Fibroblast of pulmonary artery (primary cell): ENCODE measurements at places on chromosomes 13 and 19.
A peak's percentile ranks its signal among the peaks of the same experiment; 100 is the strongest.

GRCh38 chr19:5356428-5356827, 15.8 kb upstream of the PTPRS start:
- DNase-seq, result peak; percentile 11

DNA sequence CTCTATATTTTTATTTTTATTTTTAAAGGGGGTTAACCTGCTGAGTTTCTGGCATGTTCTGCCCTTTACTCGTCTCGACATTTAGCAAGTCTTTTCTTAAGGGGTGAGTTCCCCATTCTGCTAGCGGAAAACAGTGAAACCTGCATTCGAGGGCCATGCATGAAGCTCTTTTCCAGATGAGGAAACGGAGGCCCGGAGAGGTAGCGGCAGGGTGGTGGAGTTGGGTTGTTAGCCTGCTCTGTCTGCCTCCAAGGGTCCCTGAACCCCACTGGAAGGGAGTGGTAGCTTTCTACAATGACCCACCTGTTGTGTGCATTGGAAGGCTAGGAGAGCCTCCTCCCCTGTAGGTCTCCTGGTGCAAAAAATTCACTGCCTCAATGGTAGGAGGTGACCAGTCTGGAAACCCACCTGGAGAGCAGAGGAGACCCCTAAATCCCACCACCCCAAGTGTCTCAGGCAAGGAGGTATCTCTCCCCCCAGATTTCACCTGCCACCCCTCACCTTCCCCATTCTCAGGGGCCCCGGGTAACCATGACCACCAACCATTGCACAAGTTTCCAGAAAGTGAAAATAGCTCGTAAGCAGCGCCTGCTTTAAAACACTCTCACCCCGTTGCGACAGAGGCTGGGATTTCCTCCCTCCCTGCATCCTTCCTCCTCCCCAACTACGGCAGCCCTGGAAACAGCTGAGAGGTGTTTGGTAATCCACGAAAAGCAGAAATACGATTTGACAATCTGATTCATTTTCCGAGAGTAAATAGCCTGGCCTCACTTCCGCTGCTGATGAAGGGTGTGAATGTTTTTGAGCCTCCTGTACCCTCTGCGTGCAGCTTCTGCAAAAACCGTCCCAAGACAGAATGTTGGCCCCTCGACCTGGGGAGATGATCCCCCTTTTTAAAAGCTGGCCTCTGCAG, 3.5 kb downstream of the KLF2 start:
- DNase-seq, result peak; percentile 94

DNA sequence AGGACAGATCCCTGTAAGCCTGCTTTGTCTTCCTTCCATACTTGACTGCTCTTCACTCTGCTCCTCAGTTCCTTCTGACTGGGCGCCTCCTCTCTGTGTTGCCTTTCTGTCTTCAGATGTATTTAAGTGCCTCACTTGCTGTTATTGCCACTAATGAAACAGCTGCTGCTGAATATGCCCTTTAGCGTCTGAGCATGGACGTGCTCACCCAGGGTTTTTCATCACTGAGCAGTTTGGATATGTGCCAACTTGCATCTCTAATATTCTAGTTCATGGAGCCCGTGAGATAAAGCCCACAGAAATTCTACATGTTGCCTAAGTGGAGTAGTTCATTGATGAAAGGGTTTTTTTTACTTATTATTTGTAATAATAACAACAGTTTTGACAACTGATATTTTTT, 198.2 kb downstream of the MYO16 start:
- no peak for DNase-seq

GRCh38 chr13:26929971-26930730, 169.6 kb upstream of the GPR12 start:
- peak; percentile 71 for DNase-seq

GRCh38 chr19:30540761-30541160, 168.6 kb downstream of the ZNF536 start:
- DNase-seq, result no peak

- DNase-seq, result peak; percentile 100
Observed at GRCh38 chr19:17075035-17075863, at the start of the genes HAUS8 and MYO9B. Gene HAUS8 (minus strand): TSS chr19:17075452. CDS start chr19:17075422, 30 bp downstream. Gene MYO9B (plus strand): TSS chr19:17075777. CDS start chr19:17101718, 25,941 bp downstream.

DNA sequence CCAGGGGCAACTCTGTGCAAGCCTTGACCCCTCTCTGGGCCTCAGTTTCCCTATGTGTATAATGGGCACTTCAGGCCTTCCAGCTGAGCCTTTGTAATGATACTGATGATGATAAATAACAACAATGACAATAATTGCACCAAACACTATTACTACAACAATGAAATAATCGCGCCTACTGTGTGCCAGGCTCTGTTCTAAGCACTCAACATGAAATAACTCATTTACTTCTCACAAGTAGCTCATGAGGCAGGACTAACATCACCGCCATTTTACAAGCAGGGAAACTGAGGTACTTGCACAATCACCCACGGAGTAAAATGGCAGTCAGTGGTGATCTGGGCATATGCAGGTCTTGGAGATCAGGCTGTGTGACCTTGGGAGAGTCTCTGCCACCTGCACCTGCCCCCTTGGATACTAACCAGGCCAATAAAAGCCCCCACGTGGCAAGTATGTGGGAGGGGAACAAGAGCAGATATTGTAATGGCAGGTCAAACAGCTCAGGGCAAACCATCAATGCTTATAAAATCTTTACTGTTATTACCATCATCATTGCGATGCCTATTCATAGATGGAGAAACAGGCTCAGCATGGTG, 540 bp upstream of the ANGPTL8 start:
- no peak for DNase-seq

- DNase-seq, result no peak
Observed at GRCh38 chr19:8331263-8331845, 10.1 kb downstream of the RPS28 start.

DNA sequence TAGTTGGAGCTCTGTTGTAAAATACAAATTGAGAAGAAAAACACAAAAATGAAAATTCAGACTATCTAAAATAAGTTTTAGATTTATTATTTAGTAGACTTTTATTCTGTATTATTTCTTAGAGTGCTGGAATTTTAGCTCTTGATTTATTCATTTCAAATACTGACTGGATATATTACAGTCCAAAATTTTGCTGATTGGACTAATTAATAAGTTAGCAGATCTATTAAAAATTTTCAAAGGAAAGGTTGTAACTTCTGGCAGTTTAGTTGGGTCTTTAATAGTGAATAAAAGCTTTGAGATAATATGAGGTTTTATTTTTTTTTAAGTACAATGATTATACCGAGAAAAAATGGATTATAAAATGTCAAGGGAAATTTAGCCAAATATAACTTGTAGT, 1224.9 kb upstream of the SPRY2 start:
- no peak for DNase-seq

GRCh38 chr19:6213696-6214641, 65.8 kb downstream of the MLLT1 start:
- no peak for DNase-seq
